ENCODE measurements at places on chromosomes 6 and 20.

DNA sequence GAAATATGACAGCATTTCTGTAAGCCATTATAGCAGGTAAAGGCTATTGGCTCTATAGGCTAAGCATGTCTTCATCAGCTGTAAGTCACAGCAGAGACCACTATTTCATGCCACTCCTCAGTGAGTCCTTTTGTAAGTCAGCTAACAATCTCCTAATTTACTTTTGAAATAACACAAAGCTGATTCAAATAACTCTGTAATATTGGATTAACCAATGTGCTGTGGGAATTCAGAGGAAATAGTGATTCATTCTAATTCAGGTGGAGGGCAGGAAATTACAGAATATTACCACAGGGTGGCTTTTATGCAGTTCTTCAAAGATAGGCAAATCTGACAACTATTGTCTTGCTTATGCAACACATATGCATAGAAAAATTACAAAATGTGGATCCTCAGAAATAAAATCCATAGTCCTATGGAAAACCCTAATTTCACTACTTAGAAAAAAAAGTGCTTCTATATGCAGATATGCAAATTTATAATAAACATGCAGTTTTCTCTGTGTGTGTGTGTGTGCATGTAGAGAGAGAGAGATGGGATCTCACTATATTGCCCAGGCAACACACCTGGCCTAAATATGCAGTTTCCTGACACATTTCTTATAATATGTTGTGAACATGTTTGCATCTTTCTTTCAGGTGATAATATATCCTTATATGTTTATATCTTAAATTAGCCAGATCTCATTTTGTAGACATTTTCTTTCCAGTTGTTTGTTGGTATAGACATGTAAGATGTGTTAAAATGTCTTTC, 4.8 kb upstream of the SMIM28 start:
- no peak for DNase-seq

DNA sequence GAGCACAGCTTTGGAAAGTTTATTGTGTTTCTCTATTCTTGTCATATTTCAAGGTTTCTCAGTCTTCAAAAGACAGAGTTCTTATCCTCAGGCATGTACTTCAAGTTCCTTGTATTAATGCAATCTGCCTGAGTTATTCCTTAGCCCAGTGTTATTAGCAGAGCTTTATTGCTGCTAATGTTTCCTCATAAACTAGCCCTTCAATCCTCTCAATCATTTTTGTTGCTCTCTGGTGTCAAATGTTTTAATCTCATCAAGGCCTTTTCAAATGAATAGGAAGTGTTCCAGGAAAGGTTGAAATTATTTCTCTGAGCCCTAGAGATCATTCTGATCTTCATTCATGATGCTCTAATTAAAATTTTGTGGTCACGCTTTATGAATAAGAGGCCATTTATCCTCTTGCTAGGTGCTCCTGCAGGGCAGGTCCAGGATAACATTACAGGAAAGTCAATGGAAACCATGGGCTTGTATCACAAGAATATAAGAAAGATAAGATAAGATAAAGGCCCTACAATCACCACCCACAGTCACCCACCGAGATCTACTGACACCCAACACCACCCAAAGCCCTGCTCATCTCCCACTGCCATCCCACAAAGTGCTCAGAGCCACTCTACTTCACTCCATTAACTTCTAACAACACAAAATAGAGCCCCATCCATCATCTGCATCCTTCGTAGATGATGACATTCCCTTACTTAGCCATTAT, 125.9 kb downstream of the COL9A1 start:
- DNase-seq = no peak

- peak; percentile 67 for DNase-seq
Observed at GRCh38 chr6:147040121-147040910, 163.9 kb upstream of the STXBP5 start.

- DNase-seq = no peak
Observed at GRCh38 chr20:24895431-24895830, 53.6 kb upstream of the CST7 start.

DNA sequence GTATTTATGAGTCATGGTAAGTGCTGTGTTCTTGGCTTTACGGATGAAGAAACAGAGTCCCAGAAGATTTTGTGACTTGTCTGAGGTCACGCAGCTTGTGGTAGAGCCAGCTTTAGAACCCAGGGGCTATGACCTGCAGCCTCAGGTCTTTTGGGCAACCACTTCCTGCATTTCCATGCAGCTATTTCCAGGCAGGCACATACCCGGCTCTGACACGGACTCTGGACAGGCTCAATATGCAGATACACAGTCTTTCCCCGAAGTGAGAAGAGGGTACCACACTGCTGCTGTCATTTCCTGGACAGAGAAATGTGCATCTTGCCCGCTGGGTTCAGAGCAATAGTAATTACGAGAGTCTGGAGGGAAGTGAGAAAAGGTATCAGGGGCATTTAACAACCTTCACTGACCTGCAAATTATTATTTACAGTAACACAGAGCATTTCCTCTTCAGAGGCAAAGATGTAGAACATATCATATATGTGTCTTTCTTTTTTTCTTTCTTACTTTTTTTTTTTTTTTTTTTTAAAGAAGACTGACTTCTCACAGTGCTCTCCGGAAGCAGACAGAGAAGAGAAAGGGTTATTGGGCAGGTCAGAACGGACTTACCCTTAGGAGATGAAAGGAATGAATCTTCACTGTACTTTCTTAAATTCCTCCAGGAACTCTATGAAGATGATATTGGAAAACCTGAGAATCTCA, 185.1 kb downstream of the CLIC5 start:
- no peak for DNase-seq
